ENCODE measurements at places on chromosomes 2 and 18. TPM values are rescaled to one million over a fixed set of nuclear protein-coding genes. Genes with fewer than 3 reads are reported as not detected.

The DNAJC27 gene
- polyA plus RNA-seq: 2.3 TPM

The DSG4 gene
- not detected for polyA plus RNA-seq

The CPLX4 gene
- polyA plus RNA-seq: not detected

The XIRP2 gene
- polyA plus RNA-seq: not detected

The SCN2A gene
- polyA plus RNA-seq: 0.03 TPM

The VIL1 gene
- 1.2 TPM for polyA plus RNA-seq

The BCS1L gene
- 52.7 TPM for polyA plus RNA-seq

The HOXD1 gene
- 0.12 TPM for polyA plus RNA-seq

The REG1B gene
- polyA plus RNA-seq: not detected

The CDCA7 gene
- 40.3 TPM for polyA plus RNA-seq

The ARHGEF33 gene
- polyA plus RNA-seq: 0.14 TPM

The ALPG gene
- polyA plus RNA-seq: 0.07 TPM

The MAPRE3 gene
- polyA plus RNA-seq: 21.8 TPM

The FAM110C gene
- 0.08 TPM for polyA plus RNA-seq
